ENCODE measurements at places on chromosomes 7 and 10. TPM values are rescaled to one million over a fixed set of nuclear protein-coding genes. Genes with fewer than 3 reads are reported as not detected.

GRCh38 chr7:140479739-140480084 lies 407 bp upstream of the MKRN1 start:
- H3K4me1 ChIP-seq: peaks cover 6% of the 10 kb centered on the region
- no peaks in the 10 kb centered on the region for H3K36me3 ChIP-seq
- no peaks in the 10 kb centered on the region for H3K27me3 ChIP-seq
- peak overlapping the region; percentile 88 for H3K4me3 ChIP-seq
- no peak for DNase-seq

DNA sequence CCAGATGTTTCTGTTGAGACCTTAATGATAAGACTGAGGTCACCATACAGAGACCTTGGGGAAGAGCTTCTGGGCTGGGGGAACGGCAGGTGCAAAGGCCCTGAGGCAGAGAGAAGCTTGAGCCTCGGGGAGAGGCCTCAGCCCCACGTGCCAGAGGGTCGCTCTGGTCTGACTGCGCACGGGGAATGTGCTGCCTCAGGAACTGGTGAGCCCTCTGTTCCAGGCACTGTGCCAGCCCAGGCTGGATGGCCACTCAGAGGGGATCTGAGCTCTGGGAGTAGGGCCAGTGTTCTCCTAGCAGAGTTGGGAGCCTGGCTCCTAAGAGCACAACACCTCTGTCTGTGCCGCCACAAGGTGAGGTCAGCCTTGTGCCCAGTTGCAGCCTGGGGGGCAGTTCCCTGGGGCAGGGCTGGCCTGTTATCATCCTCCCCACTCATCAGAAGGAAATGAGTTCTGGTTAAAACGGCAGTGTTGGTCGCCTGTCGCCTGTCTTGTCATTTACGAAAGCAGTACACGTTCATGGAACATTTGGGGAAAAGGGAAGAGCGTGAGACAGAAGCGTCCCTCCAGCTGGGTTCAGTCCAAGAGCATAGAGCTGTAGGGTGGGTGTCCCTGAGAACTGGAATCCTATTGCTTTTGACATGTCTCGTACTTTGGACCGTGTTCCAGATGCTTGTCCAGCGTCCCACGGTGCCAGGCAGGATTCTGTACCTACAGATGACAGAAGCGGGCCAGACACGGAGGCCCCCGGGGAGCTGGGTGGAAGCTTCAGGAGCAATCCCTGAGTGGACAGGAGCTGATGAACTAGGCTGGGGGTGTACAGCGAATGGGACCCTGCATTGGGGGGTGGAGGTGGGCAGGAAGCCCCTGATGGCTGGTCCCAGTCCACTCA lies 4.3 kb downstream of the TTYH3 start:
- DNase-seq: peak; percentile 80
- no peaks in the 10 kb centered on the region for H3K27me3 ChIP-seq
- peak overlapping the region; percentile 89 for H3K27ac ChIP-seq

DNA sequence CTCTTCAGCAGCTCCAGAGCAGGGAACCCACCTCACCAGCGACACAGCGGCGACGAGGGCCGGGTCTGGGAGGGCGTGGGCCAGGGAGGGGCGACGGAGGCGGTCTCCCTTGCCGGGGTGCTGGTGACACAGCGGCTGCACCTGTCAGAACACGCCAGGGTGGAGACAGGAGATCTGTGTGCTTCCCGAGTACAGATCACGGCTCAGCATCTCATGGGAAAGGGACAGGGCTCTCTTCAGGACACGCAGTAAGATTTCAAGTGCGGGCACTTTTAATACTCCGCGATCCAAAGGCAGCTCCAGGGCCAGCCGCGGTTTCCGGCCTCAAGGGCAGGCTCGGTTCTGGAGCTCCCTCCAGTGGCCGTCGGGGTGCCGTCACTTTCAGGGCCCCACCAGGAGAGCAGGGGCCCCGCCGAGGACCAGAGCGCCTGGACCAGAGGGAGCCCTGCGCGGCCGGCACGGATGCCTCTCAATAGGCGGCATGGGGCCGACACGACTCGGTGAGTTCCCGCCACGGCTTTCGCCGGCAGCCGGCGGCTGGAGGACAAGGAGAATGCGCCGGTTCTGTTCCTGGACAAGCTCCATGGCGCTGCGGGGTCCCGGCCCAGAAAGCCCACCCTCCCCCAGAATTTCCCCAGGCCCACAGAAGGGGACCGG lies 21.4 kb downstream of the GPR146 start:
- H3K27ac ChIP-seq: no peak overlapping the region
- no peak overlapping the region for H3K4me3 ChIP-seq
- DNase-seq: peak; percentile 79
- H3K27me3 ChIP-seq: no peaks in the 10 kb centered on the region

DNA sequence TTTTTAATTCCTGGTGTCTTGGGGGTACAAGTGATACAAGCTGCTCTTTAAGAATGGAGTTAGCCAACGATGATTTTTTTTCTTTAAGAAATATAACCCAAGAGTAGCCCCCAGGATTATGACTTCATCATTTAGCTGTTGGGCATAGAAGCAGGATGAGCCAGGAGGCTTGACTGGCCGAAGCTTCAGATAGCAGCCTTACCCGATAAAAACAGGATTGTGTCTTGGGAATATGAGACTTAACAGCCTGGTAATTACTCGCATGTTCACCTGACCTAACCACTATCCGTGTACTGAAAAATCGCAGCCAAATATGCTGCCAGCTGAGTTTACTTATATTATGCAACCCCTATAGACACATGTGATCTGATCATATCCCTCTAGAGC lies 346.0 kb upstream of the BMPER start:
- H3K4me3 ChIP-seq: no peak overlapping the region
- DNase-seq: no peak
- no peaks in the 10 kb centered on the region for H3K27me3 ChIP-seq
- H3K36me3 ChIP-seq: no peaks in the 10 kb centered on the region
- peaks cover 6% of the 10 kb centered on the region for H3K4me1 ChIP-seq
- no peak overlapping the region for H3K27ac ChIP-seq

DNA sequence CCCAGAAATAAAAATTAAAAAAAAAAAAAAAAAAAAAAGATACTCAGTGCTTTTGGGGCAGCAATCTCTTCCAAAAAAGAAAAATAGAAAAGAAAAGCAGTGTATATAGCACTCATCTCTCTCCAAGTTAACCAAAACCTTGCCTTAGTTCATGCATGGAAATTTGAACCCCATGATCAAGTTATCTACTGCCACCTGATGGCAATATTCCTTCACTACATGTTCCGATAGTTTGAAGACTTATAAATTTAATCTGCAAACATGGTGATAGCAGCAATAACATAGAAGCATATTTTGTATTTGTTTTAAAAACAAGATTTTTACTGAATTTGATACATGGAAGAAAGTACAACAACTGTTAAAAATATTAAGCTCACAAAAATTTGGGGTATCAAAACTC lies 48.6 kb upstream of the SLIT1 start:
- no peak overlapping the region for H3K27ac ChIP-seq
- H3K4me3 ChIP-seq: no peak overlapping the region
- DNase-seq: peak; percentile 32
- H3K36me3 ChIP-seq: peaks cover 10% of the 10 kb centered on the region
- no peaks in the 10 kb centered on the region for H3K4me1 ChIP-seq

DNA sequence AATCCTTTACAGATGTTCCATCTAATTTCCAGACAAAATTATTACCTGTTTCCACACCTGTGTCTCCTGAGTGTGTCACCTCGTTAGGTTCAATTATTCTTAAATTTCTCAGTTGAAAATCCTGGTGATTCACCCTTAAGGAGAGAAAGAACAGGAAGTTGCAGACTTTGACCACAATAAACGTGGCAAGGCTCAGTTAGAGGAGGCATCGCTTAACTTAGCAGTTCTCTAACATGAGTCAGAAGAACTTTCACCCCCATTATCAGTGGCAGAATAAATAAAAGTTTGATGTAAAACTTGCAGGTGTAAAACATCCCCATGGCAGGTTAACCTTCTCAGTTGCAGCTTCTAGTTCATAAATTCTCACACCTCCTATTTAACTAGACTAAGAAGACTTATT lies 8.3 kb downstream of the XPNPEP1 start:
- H3K27me3 ChIP-seq: no peaks in the 10 kb centered on the region
- peaks cover 14% of the 10 kb centered on the region for H3K36me3 ChIP-seq
- DNase-seq: no peak
- H3K4me3 ChIP-seq: no peak overlapping the region
- H3K4me1 ChIP-seq: peaks cover 6% of the 10 kb centered on the region

DNA sequence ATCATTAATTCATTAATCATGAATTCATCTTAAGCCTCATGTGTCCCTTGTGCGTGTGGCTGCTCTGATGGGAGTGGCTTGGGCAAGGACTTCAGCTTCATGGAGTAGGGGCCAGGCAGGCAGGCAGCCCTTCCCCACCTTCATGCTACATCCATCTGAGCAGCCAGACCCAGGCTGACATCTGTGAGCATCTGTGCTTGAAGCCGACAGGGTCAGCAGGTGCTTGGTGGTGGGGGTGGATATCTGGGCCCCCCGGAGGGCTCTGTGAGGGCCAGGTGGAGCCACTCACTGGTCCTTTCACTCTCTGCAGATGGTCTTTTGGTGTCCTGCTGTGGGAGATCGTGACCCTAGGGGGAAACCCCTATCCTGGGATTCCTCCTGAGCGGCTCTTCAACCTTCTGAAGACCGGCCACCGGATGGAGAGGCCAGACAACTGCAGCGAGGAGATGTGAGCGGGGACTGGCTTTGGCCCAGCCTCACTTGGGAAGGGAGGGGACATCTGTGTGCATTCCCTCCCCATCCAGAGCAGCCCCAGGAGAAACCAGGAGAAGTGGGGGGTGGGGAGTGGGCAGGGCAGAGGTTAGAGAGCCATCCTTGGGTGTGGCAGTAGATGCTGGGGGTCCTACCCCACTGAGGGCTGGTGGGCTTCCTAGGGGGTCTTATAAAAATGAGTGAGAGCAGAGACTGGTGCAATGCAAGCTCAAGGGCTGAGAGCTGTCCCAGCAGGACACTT lies 14.7 kb upstream of the CSGALNACT2 start:
- H3K4me3 ChIP-seq: no peak overlapping the region
- H3K36me3 ChIP-seq: no peaks in the 10 kb centered on the region
- DNase-seq: no peak
- H3K27ac ChIP-seq: no peak overlapping the region

GRCh38 chr7:31850601-31851000 lies 163.6 kb downstream of the PPP1R17 start:
- H3K36me3 ChIP-seq: no peaks in the 10 kb centered on the region
- no peak for DNase-seq
- no peaks in the 10 kb centered on the region for H3K4me1 ChIP-seq
- H3K4me3 ChIP-seq: no peak overlapping the region

DNA sequence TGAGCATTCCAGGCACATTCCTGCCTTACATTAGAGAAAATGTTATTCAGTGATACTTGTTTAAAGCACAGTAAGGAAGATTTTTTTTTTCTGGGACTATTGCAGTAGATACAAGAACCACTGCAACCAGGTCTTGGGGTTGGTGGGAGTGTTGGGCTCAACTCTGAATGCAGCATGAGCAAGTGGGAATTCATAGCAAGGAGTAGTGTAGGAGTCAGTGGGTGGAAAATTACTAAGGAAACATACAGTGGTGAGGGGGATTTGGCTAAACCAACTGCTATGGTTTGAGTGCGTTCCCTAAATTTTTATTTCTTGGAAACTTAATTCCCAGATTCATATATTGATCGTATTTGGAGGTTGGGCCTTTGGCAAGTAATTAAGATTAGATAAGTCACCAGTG lies 22.4 kb downstream of the WAC start:
- H3K27ac ChIP-seq: no peak overlapping the region
- H3K27me3 ChIP-seq: no peaks in the 10 kb centered on the region
- DNase-seq: no peak
- H3K4me1 ChIP-seq: peaks cover 6% of the 10 kb centered on the region
- H3K4me3 ChIP-seq: no peak overlapping the region
- peaks cover 19% of the 10 kb centered on the region for H3K36me3 ChIP-seq

DNA sequence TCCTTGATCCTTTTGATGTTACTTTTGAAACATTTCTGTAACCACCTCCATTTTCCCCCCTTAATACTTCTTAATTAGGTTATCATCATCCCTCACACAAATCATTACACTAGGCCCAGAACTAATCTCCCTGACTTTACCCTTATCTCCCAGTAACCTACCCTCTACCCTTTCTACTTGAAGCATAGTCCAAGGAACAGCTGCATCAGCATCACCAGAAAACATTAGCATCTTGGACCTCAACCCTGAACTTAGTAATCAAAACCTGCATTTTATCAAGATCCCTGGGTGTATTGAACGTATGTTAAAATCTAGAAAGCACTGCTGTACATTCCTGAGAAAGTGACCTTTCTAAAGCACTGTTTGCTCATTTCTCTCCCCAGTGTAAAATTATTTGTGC lies 38.8 kb downstream of the MGAM2 start:
- no peaks in the 10 kb centered on the region for H3K27me3 ChIP-seq
- H3K4me3 ChIP-seq: no peak overlapping the region
- no peaks in the 10 kb centered on the region for H3K36me3 ChIP-seq
- H3K4me1 ChIP-seq: no peaks in the 10 kb centered on the region

DNA sequence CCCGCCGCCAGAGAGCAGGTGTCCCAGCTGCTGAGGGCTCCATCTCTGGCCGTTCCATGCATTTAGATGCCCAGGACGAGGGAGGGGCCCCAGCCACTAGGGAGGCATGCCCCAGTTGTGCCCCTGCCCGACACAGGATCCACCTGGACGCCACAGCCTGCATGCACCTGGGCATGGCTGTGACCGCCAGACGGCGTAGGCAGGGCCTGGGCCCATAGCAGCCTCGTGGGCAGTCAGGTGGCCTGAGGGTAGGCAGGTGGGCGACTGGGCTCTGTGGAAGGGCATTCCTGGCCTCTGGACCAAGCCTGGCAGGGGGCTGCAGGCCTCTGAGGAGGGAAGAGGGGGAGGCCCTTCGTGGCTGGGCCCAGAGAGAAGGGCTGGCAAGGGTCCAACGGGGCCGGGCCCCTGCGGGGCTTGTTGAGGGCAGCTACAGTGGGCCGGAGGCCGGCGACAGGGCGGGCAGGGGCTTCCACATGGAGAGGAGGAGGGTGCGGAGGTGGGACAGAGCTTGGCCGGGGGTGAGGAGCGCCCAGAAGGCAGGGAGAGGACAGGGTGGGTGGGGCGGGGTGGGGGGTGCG lies 76.0 kb upstream of the NKX6-2 start:
- H3K4me3 ChIP-seq: no peak overlapping the region
- no peak overlapping the region for H3K27ac ChIP-seq

- H3K4me3 ChIP-seq: no peak overlapping the region
- peak overlapping the region; percentile 64 for H3K27ac ChIP-seq
- H3K27me3 ChIP-seq: no peaks in the 10 kb centered on the region
- H3K4me1 ChIP-seq: peaks cover 15% of the 10 kb centered on the region
- DNase-seq: peak; percentile 57
Measured at GRCh38 chr10:3538656-3539531, 246.1 kb downstream of the KLF6 start.

ABCB1 gene
- total RNA-seq: 0.53 TPM

RGR gene
- total RNA-seq: 11.9 TPM

C10orf67 gene
- 0.04 TPM for total RNA-seq

BLNK gene
- total RNA-seq: 1.2 TPM
